Sigmoid colon (tissue), 7 donors: ENCODE measurements at places on chromosomes 6 and 20. TPM values are rescaled to one million over a fixed set of nuclear protein-coding genes. Genes with fewer than 3 reads are reported as not detected.
A peak's percentile ranks its signal among the peaks of the same experiment; 100 is the strongest.

The ECT2L gene
- 0.04 TPM for polyA plus RNA-seq

GRCh38 chr20:13098720-13099355 is 90.1 kb downstream of the SPTLC3 start:
- no peak overlapping the region for H3K27ac ChIP-seq
- DNase-seq = no peak
- no peak overlapping the region for H3K4me3 ChIP-seq
- H3K4me1 ChIP-seq = no peaks in the 10 kb centered on the region

DNA sequence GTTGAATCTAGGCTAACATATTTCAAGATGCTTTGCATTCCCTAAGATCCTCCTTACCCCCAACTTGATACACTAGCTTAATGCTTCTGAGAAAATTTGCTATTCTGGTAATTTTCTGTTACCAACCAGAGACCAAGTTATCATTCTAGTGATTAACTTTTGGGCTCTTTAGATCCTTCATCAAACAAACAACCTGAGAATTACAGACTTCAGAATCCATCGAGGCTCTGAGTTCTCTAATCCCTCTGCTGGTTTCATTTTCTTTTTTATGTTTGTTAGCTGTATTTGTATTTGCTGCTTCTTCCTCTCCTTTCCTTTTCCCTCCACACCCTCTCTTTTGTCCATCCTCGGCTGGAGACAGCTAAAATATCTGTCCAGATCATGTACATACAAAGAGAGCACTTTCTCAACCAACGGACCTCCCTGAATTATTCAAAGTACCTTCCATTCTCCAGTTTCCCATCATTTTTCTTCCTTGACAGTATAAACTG is 98.7 kb upstream of the RIPOR2 start:
- DNase-seq = no peak
- H3K27me3 ChIP-seq = no peaks in the 10 kb centered on the region
- no peaks in the 10 kb centered on the region for H3K4me1 ChIP-seq
- H3K27ac ChIP-seq = peak overlapping the region; percentile 1

The RGS19 gene
- polyA plus RNA-seq = 22.0 TPM

- no peaks in the 10 kb centered on the region for H3K4me1 ChIP-seq
- no peaks in the 10 kb centered on the region for H3K36me3 ChIP-seq
- no peak overlapping the region for H3K27ac ChIP-seq
- H3K27me3 ChIP-seq = no peaks in the 10 kb centered on the region
- no peak overlapping the region for H3K4me3 ChIP-seq
- no peak for DNase-seq
These were observed 61.1 kb upstream of the SPDEF start for GRCh38 chr6:34617231-34617630.

DNA sequence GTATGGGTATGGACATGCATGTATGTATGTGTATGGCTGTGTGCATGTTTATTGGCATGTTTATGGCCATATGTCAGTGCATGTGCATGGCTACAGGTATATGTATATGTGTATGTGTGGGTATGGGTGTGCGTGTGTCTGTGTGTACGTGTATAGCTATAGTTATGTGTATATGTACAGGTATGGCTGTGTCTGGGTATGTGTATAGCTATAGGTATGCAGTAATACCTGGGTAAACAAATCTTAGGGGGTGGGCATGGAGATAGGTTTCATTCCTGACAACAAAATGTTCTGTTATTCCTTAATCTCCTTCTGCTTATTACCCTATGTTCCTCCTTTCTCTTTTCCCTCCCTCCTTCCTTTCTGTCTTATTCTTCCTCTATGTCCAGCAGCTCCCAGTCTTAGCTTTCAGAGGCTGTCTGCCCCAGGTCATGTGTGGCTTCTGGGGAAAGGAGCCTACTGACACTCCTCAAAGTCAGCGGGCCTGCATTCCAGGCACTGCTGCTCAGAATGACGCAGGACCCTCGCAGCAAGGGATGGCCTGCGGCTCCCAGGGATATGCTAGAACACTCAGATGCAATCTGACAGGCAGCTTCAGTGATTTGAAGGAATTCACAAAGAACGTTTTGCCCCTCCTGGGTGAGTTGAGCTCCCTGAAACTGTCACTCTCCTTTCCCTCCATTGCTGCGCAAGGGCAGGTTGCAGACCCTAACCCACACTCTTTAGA is 139.3 kb upstream of the PHACTR1 start:
- no peaks in the 10 kb centered on the region for H3K4me1 ChIP-seq
- no peak overlapping the region for H3K4me3 ChIP-seq
- no peak for DNase-seq
- no peaks in the 10 kb centered on the region for H3K27me3 ChIP-seq
- H3K27ac ChIP-seq = no peak overlapping the region

GRCh38 chr6:169913096-169913638 is 161.7 kb downstream of the ERMARD start:
- no peak overlapping the region for H3K4me3 ChIP-seq
- no peak for DNase-seq
- H3K36me3 ChIP-seq = no peaks in the 10 kb centered on the region
- no peaks in the 10 kb centered on the region for H3K27me3 ChIP-seq

DNA sequence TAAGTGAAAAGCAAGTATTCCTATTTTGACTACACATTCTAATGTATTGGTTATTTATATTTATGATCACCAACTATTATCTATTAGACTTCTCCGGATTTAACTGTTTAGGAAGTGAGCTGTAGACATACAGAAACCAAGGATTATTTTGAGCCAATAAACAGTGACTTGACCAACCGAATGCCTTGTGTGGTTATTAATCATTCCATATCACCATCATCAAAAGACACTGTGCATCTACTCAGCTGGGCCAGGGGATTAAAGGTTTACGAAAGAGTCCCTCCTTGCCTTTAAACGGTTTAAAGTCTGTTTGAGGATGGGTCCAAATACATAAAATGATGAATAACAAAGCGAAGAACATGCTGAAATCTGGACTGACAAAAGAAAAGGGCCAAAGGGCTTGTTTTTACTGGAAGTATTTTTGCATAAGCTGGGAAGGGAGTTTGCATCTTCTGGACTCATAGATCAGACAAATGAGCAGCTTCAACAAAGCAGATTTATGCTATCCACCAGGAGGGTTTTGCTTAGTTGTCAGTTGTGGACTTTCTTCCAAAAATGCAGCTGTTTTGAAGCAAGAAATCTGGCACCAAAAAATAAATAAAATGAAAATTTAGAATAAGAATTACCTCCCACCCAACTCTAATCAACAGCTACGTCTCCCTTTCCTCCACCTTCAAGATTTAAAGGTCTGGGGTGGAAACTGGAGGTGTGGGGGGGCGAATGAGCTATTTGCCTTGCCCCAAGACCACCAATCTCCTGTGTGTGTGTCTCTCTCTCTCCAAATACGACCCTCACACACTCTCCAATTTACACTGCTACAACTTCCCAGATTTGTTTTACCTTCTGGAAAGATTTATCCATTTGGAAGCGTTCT is 33.6 kb upstream of the ID4 start:
- H3K27me3 ChIP-seq = no peaks in the 10 kb centered on the region
- no peaks in the 10 kb centered on the region for H3K36me3 ChIP-seq
- no peak for DNase-seq
- no peaks in the 10 kb centered on the region for H3K4me1 ChIP-seq
- H3K27ac ChIP-seq = peak overlapping the region; percentile 95

DNA sequence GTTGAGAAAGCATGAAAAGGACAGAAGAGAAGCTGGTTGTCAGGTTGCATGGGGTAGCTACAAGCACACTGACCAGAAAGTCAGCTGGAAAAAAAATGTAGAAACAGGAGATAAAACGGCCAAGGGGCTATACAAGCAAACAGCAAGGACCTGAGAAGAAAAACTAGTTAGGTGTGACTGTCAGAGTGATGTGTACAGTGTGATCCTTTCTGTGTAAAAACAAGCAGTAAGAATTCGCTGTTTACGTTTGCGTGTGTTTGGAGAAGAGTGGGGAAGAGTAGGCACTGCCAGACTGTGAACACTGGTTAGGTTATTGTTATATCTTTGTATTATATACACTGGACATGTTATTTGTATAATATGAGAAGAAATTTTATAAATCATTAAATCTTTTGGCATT is 28.1 kb downstream of the PTPN1 start:
- peak overlapping the region; percentile 55 for H3K27ac ChIP-seq
- no peak overlapping the region for H3K4me3 ChIP-seq
- no peaks in the 10 kb centered on the region for H3K36me3 ChIP-seq
- H3K27me3 ChIP-seq = no peaks in the 10 kb centered on the region

DNA sequence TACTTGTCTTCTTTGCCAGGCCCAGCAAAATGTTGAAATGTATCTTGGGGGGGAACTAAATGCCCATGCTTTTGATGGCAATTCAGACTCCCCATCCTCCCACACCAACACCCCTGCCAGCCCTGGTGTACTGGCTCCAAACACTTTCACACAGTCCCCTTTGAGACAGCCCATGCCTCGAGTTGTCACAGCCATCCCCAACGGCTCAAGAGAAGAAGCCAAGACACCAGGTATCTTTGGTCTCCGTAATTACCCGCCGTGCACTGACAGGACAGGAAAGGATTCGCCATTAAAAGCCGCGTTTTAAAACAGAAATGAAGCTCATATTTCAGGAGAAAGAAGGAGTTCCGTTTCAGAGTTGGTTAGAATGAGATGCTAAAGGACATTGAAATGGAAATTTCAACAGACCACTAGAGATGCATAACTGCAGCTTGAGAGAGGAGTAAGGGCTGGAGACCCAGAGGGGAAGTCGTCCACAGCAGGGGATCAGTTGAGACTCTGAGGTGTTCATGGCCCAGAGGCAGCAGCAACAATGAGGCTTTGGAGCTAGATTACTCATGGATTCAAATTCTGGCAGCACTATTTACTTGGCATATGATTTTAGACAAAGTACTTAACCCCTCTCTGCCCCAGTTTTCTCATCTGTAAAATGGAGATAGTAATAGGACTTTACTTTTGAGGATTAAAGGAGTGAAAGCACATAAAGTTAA is 63.5 kb upstream of the ADGRF1 start:
- H3K36me3 ChIP-seq = no peaks in the 10 kb centered on the region
- no peaks in the 10 kb centered on the region for H3K27me3 ChIP-seq
- peaks cover 15% of the 10 kb centered on the region for H3K4me1 ChIP-seq

DNA sequence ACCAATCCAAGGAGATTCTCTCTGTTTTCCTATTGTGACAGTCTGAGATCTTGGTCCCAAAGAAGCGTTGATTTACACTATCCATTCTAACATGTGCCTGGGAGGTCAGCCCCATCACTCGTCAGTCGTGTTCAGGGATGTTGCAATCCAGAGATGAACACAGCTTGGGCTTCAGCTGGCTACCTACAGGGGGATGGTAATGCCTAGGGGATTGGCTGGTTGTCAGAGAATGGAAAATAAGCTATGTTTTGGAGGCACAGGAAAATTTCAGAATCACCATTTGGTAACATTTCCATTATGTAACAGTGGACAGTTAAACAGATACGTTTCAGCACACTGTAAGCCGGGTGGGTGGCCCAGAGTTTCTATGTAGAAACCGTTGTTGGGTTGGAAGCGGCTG is 147.1 kb upstream of the RALGAPA2 start:
- no peak overlapping the region for H3K27ac ChIP-seq
- H3K36me3 ChIP-seq = no peaks in the 10 kb centered on the region
- H3K4me1 ChIP-seq = no peaks in the 10 kb centered on the region
- no peak for DNase-seq
- H3K4me3 ChIP-seq = no peak overlapping the region

GRCh38 chr6:115891750-115892149 is 168.9 kb downstream of the FRK start:
- H3K27ac ChIP-seq = no peak overlapping the region
- no peak for DNase-seq
- no peak overlapping the region for H3K4me3 ChIP-seq
- no peaks in the 10 kb centered on the region for H3K27me3 ChIP-seq

DNA sequence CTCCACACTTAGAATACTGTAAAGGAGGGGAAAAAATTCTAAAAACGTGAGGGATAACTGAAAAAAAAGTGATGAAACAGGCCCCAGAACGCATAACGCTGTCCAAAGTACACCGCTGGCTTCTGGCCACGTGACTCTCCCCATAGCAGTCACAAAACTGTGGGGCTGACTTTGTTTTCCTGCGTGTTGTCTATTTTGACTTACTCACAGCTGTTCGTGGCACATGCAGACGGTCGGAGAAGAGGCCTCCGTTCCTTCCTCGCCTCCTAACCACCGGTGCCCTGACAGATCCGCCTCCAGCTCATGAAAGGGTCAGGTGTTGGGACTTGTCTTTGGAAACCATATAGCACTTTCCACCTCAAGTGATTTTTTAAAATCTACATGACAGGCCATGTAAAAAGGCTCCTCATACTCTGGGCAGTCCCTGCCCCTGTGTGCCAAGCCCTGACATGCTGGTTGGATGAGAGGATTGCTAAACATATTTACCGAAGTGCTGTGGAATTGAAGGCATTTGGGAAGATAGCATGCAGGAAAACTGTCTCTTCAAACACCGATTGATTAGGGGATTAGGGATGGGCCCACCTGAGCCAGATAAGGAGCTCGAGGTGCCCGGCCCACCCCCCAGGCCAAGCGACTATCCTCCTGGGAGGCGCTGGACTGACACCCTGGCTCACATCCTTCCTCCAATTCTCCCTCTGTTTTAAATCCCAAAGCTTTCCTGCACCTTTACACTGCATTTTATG is 54.8 kb downstream of the DACT2 start:
- no peaks in the 10 kb centered on the region for H3K36me3 ChIP-seq

DNA sequence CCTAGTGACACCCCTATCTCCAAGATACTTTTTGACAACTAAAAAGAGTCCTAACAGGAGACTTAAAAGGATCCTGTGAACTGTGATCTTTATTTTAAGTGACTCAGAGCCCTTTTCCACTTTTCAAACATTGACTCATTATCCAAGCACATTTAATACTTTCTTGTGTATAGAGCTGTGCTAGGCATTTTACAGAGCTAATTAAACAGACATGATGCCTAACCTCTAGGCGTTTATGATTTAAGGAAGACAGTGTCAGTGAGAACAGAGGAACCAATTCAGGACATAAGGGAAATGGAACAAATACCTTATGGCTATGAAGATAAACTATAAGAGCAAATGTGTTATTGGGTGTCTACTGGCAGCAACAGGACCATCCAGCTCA is 282.6 kb downstream of the TPBG start:
- H3K27me3 ChIP-seq = no peaks in the 10 kb centered on the region
- no peak for DNase-seq

DNA sequence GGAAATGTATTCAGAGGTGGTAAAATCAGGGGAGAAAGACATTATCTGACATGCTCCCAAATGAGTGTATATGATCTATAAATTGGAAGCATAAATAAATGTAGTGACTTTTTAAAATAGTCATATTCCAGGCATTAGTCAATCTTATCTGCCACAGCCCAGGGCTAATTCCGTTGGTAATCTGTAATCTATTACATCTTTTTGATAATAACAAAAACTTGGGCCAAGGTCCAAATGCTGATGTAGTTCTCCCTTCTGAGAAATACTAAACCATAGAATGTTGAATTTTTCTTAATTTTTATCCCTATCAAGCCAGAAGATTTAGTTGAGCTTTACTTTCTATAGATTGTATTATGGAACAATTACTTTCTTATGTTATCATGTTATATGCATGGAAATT is 1279.8 kb downstream of the EPHA7 start:
- H3K27ac ChIP-seq = no peak overlapping the region
- no peaks in the 10 kb centered on the region for H3K4me1 ChIP-seq
- H3K4me3 ChIP-seq = no peak overlapping the region
- DNase-seq = no peak

DNA sequence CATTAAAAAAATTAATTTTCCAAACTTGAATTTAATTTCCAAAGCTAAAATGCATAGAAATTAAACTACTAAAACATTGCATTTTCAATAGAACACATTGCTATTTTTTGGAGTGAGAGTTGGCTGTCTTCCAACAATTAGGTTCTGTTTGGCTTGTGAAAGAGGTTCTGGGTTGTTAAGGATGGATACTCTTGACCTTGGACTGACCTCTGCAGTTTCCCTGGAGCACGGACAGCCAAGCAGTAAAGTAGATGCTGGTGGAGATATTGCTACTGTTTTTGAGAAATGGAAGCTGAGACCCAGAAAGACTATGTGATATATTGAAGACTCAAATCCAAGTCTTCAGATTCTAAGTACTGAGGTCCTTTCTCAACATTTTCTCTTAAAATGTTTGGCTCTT is 95.9 kb upstream of the CHD6 start:
- no peaks in the 10 kb centered on the region for H3K4me1 ChIP-seq
- no peaks in the 10 kb centered on the region for H3K36me3 ChIP-seq
- no peak overlapping the region for H3K27ac ChIP-seq
